ENCODE measurements at places on chromosomes 5 and 9.

DNA sequence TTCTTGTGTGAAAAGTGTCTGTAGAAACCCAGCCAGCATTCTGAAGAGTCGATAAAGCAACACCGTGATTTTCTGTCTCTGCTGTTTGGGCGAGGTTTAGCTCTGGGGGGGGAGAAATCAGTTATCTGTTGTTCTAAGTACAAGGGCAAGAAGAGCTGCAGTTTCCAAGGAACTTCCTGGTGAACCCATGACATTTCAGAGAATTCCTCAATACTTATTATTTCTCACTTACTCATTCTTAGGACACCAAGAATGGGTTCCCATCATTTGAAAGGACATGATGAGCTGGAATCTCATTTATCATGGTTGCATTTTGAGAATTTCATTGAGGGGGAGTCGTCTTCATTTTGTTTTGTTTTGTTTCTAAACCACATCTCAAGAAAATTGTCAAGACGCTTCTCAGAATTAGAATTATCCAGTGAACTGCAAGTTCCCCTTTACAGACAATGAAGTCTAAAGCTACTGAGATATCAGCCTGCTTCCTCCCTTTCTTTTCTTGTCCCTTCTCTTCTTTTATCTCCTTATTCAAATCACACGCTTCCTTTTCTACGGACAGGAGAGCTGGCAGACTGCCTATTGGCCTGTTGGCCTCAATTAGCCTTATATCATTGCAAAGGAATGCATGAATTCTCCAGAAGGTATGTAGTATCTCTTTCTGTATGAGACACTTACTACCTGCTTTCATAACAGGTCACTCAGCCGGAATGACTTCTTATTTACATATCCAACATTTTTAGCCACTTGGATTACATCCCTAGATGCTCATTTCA, 53.7 kb downstream of the ZNF462 start:
- DNase-seq: no peak

DNA sequence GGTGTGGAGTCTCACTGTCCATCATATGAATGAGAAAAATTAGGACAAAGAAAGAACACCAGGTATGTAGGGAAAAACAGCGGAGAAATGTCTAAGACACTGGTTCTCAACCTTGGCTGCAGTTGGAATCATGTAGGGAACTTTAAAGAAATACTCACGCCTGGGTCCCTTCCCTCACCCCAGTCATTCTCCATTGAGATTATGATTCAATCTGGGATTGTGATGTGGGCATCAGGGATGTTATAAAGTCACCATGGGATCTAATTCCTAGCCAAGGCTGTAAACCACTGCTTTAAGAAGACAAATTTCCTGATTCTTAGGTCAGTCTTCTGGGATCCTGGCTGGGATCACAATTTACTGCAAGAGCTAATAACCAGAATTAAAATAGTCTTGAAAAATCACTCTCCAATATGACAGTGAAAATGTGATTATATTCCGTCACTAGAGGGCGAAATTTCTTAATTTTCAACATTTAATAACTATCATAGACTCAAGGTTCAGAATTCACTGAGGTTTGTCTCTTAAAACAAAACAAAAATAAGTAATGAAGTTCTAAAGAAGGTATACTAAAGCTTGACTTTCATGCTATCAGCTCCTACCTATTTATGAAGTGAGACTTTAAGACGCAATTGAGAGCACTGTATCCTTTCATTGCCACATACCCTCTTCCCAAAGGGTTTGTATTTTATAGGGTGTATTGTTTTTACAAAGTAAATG, 60.5 kb downstream of the GLDC start:
- DNase-seq: no peak

DNA sequence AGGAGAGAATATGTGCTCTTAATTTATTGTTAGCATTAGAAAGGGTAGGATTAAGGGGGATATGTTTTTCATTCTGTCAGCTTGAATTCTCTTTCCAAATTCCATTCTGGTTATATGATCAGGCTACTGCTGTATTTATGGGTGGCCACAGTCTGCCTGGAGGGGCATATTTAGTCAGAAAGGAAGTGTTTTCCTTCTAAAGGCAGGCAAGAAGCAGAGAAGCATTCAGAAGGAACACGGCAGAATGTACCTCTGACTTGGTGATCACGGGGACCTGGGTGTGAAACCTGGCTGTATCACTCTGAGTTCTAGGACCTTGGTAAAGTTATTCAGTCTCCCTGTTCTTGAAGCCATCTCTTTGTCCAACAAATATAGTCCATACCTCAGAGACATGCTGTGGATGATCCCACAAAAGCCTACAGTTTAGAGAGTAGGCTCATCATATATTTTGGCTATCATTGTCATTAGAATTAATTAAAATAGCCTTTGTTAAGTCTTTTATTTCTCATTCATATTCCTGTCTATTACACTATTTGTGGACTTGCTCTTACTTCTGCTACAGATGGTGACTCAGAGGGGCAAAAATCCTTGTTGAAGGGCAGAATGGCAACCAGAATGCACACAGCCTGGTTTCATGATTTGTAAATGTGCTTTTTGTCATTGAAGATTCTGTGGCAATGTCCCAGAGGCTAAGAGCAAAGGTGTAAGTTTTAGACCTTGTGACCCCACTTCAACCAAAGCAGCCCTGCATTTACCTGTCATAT, 2.7 kb downstream of the TNC start:
- no peak for DNase-seq

DNA sequence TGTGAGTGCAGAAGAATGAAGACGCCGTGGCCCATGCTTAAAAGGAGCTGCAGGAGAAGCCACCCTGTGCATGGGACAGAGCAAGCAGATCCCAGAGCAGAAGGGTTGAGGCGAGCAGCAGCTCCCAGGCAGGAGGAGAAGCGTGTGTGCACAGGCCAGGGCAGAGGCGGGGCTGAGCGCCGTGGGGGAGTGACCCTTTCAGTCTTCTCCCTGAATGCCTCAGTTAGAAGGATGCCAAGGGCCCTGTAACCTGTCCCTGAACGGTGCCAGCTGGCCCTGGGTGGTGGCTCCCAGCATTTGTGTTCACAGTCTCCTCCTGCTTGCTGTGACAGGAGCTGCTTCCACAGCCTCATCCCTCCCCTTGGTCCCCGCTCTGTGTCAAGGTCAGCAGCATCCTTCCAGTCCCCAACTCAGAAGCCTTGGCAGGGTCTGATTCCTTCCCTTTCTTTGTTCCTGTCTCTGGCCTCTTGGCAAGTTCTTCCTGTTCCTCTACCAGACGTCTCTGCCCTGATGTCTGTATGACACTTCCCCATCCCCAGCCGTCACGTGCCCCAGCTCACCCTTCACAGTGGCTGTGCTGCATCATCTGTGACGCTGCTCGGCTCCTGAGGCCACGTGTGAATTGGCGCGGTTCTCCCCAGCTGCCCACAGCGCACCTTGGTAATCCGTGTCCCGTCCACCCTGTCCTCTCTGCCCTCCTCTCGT, 5.2 kb downstream of the EXOC3 start:
- DNase-seq: no peak

GRCh38 chr9:113350107-113350661, 843 bp downstream of the BSPRY start:
- no peak for DNase-seq

DNA sequence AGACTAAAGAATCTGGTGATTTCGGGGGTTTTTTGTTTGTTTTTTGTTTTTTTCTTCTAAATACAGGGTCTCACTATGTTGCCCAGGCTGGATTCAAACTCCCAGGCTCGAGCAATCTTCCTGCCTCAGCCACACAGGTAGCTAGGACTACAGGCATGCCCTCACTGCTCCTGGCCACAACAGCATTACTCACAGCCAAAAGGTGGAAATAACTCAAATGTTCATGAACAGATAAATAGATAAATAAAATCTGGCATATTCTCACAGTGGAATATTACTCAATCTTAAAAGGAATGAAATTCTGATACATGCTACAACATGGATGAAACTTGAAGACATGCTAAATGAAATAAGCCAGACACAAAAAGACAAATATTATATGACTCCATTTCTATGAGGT, 19.8 kb upstream of the RAD23B start:
- no peak for DNase-seq

GRCh38 chr5:95856501-95856981, 34.0 kb upstream of the GLRX start:
- no peak for DNase-seq

- DNase-seq: no peak
These were observed 13.0 kb downstream of the CXXC5 start for GRCh38 chr5:139660923-139661814.
